ENCODE measurements at places on chromosomes 11 and 22. TPM values are rescaled to one million over a fixed set of nuclear protein-coding genes. Genes with fewer than 3 reads are reported as not detected.

- no peaks in the 10 kb centered on the region for H3K4me1 ChIP-seq
- no peak overlapping the region for H3K27ac ChIP-seq
These were observed 30.6 kb upstream of the RAB1B start for GRCh38 chr11:66237867-66238266.

DNA sequence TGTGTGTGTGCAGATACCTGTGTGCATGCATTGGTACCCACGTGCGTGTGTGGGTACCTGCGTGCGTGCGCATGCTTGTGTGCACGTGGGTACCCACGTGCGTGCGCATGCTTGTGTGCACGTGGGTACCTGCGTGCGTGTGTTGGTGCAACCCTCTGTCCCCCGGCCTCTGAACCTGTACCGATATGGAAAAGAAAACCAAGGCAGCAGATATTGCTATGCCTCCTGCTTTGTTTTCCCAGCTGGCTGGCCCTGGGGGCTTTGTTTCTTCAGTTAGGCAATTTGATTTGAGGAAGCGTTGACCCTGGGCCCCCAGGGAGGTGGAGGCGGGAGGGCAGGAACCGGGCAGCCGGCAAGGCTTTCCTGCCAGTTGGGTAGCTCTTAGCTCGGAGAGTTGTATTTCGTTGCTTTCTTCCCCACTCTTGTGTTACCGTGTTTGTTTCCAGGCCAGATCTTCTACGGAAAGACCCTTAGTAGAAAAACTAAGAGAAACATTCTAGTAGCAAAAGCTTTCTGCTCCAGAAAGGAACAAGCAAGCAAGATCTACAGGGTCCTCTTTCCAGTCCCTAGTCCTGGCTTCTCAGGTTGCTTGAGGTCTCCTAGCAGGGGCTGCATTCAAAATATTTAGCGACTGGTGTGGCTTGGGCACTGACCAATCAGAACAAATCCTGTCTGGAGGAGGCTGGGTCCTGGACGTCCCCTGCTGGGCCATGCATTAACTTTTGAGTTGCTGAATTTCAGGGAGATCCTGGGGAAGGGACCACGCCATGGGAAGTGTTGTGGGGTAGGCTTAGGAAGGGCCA, 26.3 kb upstream of the SORL1-AS1 start:
- H3K36me3 ChIP-seq = no peaks in the 10 kb centered on the region
- no peaks in the 10 kb centered on the region for H3K27me3 ChIP-seq

DNA sequence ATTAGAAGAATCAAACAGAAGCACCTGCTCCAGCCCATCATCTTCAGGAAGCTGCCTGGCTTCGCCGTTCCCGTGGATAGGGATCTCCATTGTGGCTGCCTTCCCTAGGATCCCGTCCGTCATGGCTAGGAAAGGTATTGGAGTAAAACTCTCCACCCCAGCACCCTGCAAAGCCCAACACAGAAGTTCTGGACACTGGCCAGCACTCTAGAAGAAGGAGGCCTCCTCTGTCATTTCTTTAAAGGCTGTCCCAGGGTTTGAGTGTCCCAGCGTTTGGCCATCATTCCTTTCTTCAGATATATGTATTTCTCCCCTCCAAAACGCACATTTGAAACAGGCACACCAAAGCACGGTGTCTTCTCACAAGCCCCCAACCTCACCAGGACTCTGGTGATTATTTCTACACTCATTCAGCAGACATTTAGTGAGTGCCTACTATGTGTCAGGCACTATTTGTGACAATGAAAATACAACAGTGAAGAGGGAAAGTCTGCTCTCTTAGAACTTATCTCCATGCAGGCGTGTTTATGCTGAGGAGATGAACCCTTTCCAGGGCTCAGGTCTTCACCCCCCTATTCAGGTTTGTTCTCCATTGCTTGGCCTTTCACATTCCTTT, 724 bp downstream of the ARFIP2 start:
- peak overlapping the region; percentile 94 for H3K27ac ChIP-seq
- H3K4me3 ChIP-seq = peak overlapping the region; percentile 75
- no peak for DNase-seq

DNA sequence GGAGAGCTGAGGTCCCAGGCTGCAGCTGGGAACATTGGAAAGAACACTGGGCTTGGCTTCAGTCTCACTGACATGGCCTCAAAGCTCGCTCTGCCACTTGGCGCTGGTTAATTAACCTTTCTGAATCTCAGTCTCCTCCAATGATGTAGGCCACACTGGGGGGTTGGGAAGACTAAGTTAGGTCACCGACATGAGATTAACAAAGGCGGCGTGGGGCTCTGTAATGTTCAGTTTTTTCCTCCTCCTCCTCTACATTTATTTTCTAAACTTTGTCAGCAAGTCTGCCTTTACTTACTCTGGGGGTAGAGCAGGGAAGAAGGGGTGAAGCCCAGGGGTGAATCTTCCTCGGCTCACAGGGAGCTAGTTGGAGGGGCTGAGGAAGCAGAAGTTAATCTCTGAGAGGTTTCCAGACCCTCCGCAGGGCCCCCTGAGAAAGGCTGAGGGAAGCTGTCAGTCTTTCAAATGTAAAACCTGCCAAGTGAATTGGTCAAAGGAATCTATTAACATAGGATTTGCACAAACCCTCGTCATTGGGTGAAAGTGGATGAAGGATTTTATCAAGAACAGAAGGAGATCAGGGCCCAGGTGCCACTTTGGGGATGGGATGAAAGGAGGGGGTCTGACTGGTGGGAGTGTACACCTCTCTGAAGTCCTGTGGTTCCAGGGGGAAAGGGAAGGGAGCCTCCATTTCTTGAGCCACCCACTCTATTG, 32.1 kb upstream of the TENM4 start:
- no peaks in the 10 kb centered on the region for H3K27me3 ChIP-seq
- no peaks in the 10 kb centered on the region for H3K36me3 ChIP-seq
- no peak overlapping the region for H3K4me3 ChIP-seq
- DNase-seq = no peak
- no peaks in the 10 kb centered on the region for H3K4me1 ChIP-seq

DAGLA gene
- total RNA-seq = 10.8 TPM

GRCh38 chr11:15196704-15197103, 82.0 kb downstream of the INSC start:
- H3K27me3 ChIP-seq = no peaks in the 10 kb centered on the region
- no peaks in the 10 kb centered on the region for H3K4me1 ChIP-seq
- DNase-seq = no peak
- H3K36me3 ChIP-seq = no peaks in the 10 kb centered on the region
- H3K27ac ChIP-seq = no peak overlapping the region
